Stimulated activated CD8-positive, alpha-beta memory T cell treated with anti-CD3 and anti-CD28 coated beads, Interleukin-4, amount 100 ng/mL, for 1 hour (primary cell): ENCODE measurements at places on chromosomes 2 and 18.

- DNase-seq, result peak; percentile 3
Observed at GRCh38 chr18:903701-904100, 970 bp upstream of the ADCYAP1 start.

- no peak for DNase-seq
Observed at GRCh38 chr2:29039718-29040480, 34.4 kb downstream of the PCARE start.

- no peak for DNase-seq
Observed at GRCh38 chr2:176081837-176082524, 1.8 kb downstream of the EVX2 start.

GRCh38 chr18:31942291-31942998 lies 483 bp downstream of the TRAPPC8 start:
- no peak for DNase-seq

GRCh38 chr2:218839430-218839829 lies 7.8 kb upstream of the PRKAG3 start:
- no peak for DNase-seq

DNA sequence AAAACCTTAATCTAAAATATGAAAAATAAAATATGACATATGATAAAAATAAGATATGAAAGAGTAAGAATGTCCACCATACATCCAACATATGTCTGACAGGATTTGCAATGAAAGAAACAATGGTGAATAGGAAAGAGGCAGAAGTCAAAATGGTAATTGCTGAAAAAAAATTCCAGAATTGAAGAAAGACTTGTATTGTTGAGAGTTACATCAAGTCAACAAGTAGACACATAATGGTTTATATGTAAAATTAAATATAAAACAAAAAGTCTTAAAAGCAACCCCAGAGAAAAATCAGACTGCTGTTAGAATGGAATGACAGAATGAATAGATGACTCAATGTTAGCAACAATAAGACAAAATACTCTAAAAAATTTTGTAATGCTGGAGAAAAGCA lies 255.1 kb downstream of the DOK6 start:
- DNase-seq, result no peak

GRCh38 chr2:6008726-6009125 lies 316.5 kb downstream of the SOX11 start:
- DNase-seq, result no peak
